ENCODE measurements at places on chromosomes 2 and 18. TPM values are rescaled to one million over a fixed set of nuclear protein-coding genes. Genes with fewer than 3 reads are reported as not detected.

PPP1R7 gene
- 78.8 TPM for total RNA-seq

ZAP70 gene
- total RNA-seq, result 350 TPM

- H3K27me3 ChIP-seq, result peaks cover 9% of the 10 kb centered on the region
- no peak for DNase-seq
- H3K4me3 ChIP-seq, result no peak overlapping the region
Observed at GRCh38 chr18:8375249-8375648, 234.0 kb upstream of the RAB12 start.

DNA sequence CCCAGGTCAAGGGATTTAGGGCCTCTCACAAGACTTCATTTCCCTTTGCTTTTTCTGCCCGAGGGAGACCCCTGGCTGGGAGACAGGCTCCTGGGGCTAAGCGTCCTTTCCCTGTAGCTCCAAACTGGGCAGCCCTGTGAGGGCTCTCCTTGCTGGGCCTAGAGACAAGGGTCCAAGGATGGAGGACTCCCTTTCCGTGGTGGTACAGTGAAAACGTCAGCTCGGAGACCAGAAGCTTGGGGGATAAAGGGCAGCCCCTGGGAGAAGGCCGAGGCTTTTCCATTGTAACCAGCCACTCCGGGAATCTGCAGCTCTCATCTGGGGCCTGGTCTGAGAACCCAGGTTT is 2.3 kb downstream of the SIX2 start:
- no peak overlapping the region for H3K27ac ChIP-seq
- peaks cover 15% of the 10 kb centered on the region for H3K4me1 ChIP-seq
- H3K36me3 ChIP-seq, result no peaks in the 10 kb centered on the region

DNA sequence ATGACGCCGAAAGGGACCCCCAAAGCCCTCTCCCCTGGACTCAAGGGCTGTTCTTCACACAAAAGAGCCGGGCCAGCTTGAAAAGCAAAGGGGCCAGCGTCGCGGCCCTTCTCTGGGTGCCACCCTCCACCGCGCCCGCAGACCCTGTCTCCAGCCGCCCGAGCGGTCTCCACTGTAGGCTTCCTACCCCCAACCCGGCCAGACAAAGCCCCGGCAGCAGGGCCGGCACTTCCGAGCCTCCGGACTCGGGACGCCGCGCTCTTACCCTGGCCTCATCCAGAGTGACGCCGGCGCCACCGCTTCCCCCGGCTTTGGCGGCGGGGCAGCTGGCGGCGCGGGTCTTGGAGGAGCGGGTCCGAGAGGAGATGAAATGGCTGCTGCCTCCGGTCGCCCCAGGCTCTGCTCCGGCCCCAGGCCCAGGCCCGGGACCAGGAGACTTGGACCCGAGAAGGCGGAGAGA is 603 bp downstream of the ATAD2B start:
- peak overlapping the region; percentile 94 for H3K4me3 ChIP-seq
- H3K4me1 ChIP-seq, result peaks cover 33% of the 10 kb centered on the region
- peaks cover 6% of the 10 kb centered on the region for H3K36me3 ChIP-seq
- peak; percentile 72 for DNase-seq
- peak overlapping the region; percentile 98 for H3K27ac ChIP-seq
- no peaks in the 10 kb centered on the region for H3K27me3 ChIP-seq

GRCh38 chr2:10252661-10253060 is 50.0 kb upstream of the HPCAL1 start:
- H3K4me3 ChIP-seq, result no peak overlapping the region
- H3K4me1 ChIP-seq, result peaks cover 3% of the 10 kb centered on the region
- H3K27ac ChIP-seq, result no peak overlapping the region
- peaks cover 10% of the 10 kb centered on the region for H3K27me3 ChIP-seq
- no peaks in the 10 kb centered on the region for H3K36me3 ChIP-seq
- DNase-seq, result no peak
